ENCODE measurements at places on chromosomes 1 and 21.

- DNase-seq, result no peak
These were observed 27.0 kb upstream of the REG4 start for GRCh38 chr1:119838236-119838635.

GRCh38 chr1:235951661-235952060 is 85.0 kb upstream of the LYST start:
- DNase-seq, result no peak

DNA sequence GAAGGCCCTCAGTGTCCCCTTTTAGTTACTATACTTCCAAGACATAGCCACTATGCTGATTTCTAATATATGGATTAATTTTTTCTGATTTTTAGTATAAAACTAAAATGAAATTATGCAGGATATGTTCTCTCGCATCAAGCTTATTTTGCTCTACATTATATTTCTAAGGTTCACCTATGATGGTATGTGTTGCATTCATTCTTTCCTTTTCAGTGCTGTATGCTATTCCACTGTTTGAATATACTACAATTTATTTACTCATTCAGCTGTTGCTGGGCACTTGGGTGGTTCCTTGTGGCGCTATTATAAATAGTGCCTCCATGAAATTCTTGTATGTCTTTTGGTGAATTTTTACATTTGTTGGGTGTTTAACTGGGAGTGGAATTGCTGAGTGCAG is 230.3 kb downstream of the ATG4C start:
- DNase-seq, result no peak

- DNase-seq, result no peak
These were observed 32.3 kb downstream of the RCAN1 start for GRCh38 chr21:34582506-34583150.

DNA sequence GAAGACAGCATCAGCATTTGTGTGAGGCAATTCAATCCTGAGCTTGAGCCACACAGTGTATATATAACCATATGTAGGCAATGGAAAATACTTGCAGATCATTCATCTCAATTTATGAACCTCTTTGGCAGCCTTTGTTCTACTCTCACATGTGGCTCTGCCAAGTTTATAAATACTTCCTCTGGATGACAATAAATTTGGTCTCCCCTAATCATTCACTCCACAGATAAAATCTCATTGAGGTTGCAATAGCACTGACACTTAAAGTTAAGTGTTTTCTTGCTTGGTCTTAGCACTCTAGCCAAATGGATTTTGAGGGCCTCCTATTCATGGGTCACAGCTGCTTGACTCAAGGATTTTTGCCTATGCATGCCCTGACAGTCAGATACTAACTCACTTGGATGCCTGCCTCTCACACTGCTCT is 136.6 kb upstream of the VANGL1 start:
- no peak for DNase-seq

DNA sequence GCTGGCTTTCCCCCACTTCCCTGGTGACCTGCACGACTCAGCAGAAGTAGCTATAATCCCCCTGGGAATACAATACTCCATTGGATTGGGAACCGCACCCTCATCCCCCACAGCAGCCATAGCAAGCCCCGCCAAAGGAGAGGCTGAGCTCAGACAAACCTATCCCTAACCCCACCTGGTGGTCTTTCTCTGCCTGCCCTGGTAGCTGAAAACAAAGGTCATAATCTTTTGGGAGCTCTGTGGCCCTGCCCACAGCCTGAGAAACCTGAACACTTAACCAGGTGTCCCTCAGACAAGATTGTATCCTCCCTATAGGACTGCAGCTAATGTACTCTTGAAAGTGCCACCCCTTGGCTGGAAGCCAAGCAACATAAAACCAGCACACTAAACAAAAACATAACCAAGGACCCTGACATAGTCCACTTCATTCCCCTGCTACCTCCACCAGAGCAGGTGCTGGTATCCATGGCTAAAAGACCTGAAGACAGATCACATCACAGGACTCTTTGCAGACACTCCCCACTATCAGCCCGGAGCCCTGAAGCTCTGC is 71.6 kb upstream of the RUNX1 start:
- no peak for DNase-seq

- DNase-seq, result no peak
These were observed 25.1 kb upstream of the SLAMF6 start for GRCh38 chr1:160548183-160548582.

DNA sequence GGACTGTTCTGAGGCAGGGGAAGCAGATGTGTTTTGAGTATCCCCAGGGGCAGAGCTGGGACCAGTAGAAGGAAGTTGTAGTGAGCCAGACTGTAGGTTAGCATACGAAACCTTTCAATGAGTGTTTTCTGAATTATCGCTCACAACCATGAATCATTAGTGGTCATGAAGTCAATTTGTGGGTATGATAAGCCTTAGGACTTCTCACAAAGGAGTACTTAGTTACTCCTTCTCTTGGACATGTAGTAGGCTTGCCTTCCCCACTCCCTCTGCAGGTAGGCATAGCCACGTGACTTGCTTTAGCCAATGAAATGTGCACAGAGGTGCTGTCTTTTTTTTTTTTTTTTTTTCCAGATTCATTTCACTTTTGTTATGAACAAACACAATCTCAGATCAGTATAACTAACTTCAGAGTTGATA is 23.9 kb upstream of the FAAH start:
- DNase-seq, result no peak

- DNase-seq, result no peak
These were observed 63.6 kb downstream of the NIBAN1 start for GRCh38 chr1:184910691-184911091.

DNA sequence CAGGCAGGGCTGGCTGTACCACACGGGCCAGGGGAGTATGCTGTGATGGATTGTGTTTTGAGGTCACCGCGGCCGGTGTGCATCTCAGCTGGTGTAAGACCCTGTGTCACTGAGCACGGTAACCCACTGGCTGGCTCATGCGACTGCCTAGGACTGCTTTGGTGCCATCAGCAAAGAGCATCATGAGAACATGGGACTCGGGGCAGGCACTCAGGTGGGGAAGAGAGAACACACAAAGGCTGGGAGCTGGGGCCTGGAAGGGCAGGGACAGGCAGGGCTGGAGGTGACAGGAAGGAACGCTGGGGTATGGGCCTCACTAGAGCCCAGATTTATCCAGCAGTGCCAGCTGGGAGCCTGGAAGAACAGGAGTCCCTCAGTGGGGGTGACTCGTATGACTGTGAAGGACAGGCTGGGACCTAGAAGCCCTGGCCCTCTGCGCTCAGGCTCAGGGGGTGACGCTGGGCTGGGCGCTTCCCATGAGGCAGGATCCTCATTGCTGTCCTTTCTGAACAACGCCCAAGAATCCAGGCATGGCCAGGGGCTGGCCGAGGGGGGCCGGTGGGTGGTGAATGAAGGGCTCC is 210.4 kb upstream of the VAMP3 start:
- no peak for DNase-seq

DNA sequence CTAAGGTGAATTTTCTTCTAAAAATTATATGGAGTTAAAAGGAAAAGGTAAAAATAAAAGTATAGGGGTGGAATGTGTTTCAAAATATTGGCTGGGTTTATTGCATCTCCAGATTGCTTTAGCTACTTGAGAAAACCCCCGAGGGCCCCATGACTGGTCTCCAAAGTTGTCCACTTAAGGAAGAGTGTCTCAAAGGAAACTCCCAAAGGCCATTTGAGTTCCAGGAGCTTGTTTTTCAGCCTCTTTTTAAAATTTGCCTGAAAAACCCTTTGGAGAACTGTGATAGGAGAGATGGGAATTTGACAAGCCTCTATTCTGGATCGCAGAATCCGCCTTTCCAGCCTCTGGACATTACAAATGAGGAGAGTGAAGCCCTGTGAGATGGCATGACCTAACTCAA is 225.6 kb downstream of the ZNF326 start:
- no peak for DNase-seq

DNA sequence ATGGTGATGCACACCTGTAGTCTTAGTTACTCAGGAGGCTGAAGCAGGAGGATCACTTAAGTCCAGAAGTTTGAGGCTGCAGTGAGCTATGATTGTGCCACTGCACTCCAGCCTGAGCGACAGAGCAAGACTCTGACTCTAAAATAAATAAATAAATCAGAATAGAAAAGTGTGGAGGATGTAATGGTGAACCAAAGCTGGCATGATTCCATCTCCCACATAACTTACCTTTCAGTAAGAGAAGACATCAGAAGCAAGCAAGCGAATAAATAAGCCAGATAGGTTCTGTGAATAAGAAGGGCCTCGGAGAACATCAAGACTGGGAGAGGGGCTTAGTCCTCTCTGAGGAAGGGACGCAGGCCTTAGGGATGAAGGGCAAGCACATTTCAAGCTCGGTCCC is 59.5 kb downstream of the TOMM20 start:
- DNase-seq, result no peak

DNA sequence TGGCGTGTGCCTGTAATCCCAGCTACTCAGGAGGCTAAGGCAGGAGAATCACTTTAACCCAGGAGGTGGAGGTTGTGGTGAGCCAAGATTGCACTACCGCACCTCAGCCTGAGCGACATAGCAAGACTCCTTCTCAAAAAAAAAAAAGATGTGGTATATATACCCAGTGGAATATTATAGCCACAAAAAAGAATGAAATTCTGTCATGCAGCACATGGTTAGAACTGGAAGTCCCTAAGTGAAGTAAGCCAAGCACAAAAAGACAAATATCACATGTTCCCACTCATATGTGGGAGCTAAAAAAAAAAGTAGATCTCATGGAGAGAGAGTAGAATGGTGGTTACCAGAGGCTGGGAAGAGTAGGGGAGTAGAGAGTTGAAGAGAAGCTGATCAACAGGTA is 18.7 kb downstream of the PSMB4 start:
- no peak for DNase-seq

DNA sequence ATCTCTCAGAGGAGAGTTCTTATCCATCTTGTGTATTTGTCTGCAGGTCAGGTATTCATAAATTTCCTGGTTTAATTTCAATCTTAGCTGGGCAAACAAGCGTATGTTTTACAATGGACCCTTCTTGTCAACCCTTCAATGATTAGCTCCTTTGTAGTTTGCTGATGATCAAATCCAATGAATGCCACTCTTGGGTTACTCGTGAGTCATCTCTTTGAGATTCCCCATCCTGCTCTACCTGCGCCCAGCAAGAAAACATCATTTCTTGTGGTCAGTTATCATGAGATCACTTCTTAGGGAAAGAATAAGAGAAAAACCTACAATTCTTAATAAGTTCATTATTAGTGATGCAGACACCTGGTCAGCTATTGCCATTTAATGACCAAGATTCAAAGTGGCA is 572.3 kb upstream of the PKN2 start:
- DNase-seq, result no peak

DNA sequence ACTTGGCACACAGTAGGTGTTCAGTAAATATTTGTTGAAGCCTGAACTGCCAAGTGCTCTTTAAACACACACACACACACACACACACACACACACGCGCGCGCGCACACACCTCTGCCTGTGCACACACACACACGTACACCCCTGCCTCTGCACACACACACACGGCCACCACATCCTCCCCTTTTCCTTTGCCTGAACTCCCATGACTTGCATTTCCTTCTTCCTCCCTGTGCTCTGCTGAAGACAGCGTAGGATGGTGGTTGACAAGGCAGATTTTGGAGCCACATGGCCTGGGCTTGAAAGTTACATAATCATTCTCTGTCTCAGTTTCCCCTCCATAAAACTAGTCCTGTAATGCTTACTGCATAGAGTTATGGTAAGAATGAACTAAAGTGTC is 712.3 kb downstream of the PTPRU start:
- no peak for DNase-seq

DNA sequence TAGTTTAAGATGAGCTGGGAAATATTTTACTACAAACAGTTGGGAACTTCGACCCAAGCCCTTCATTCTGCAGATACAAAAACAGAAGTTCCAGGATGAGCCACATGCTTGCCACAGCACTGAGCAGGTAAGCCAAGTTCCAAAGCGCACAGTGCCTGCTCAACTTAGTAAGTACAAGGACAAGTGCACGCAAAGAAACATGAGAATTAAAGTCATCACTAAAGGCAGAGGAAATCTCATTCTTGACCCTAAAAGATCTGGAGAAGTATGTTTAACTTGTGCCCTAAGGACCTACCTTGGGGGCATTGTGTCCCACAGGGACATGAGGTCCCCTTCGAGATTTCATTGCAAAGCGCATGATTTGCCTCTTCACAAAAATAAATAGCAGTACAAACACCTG is 1.2 kb upstream of the UBAP2L start:
- no peak for DNase-seq

DNA sequence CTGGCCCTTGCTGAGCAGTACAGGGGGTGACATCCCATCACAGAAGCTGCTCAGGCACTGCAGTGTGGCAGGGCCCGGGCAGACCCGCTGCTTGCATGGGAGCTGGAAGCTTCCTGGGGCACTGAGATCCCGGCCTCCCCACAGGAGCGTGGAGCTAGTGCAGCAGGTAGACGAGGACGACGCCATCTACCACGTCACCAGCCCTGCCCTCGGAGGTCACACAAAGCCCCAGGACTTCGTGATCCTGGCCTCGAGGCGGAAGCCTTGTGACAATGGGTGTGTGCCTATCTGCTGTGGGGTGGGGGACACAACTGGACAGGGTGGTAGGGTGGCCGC is 16.4 kb downstream of the FAM151A start:
- no peak for DNase-seq

DNA sequence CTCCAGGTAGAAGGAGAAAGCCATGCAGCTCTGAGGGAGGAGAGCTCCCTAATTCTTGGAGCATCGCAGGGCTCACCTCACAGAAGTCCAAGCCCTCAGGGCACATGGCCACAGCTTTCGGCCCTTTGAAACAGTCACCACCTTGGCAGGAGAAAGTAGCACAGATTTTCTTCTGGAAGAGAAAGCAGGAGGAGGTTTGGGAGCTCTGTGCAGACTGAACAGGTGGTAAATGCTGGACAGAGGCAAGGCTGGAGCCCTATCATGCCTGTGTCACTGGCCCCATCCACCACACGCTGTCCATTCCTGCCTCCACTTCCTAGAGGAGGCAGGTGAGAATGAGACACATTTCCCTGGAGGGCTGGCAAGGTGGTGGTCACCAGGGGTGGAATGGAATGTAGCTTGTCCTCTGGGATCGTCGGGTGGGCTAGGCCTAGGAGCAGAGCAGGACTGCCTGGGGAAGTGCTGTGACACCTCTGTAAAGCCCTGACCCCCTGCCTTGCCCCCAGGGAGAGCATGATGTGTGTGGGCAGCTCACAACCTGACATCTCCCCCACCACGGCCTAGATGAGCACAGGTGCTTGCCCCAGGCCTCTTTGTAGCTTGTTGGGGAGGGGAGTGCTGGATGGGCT is 2.8 kb upstream of the INPP5B start:
- DNase-seq, result no peak

GRCh38 chr1:51989582-51990477 is 670 bp downstream of the RAB3B start:
- no peak for DNase-seq

DNA sequence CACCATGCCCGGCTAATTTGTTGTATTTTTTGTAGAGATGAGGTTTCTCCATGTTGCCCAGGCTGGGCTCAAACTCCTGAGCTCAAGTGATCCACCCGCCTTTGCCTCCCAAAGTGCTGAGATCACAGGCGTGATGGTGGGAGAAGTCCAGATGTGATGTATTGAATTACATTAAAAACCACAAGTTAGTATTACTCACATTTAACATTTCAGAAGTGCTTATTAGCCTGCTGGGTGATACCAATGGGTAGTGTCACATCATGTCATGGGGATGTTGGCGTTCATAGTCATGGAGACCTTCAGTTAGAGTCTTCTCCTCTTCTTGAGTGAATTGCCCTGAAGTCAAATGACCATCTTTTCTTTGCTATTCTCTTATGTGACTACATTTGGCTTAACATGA is 63.6 kb upstream of the VAMP3 start:
- no peak for DNase-seq
